ENCODE measurements at places on chromosomes 2 and 18.
A peak's percentile ranks its signal among the peaks of the same experiment; 100 is the strongest.

GRCh38 chr2:218367415-218368149 lies 10.9 kb downstream of the CATIP start:
- peak; percentile 63 for DNase-seq

DNA sequence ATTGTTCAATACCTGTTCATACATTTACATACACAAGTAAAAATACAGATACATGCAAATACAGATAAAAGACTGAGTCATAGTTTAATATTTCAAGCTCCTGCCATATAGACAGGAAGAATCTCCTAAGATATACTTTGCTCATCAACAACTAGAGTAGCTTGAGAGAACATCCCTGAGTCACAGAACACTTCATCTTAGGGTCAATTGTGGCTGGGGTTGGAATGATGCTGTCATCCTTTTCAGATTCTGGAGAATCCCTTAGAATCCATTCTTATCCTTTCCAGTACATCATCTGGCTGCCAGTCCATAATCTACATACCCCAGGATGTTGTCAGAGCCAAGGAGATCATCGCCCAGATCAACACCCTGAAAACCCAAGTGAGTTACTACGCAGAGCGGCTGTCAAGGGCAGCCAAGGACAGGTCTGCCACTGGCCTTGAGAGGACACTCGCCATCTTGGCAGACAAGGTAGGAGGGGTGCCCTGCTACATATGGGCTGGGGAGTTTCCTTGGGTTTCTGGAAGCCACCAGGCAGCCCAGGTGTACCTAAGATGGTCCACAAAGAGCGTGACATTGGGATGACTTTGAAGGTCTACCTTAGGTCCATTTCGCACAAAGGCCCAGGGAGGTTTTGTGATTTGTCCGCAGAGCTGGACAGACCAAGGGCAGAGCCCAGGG lies 55.7 kb downstream of the COA5 start:
- DNase-seq, result no peak

DNA sequence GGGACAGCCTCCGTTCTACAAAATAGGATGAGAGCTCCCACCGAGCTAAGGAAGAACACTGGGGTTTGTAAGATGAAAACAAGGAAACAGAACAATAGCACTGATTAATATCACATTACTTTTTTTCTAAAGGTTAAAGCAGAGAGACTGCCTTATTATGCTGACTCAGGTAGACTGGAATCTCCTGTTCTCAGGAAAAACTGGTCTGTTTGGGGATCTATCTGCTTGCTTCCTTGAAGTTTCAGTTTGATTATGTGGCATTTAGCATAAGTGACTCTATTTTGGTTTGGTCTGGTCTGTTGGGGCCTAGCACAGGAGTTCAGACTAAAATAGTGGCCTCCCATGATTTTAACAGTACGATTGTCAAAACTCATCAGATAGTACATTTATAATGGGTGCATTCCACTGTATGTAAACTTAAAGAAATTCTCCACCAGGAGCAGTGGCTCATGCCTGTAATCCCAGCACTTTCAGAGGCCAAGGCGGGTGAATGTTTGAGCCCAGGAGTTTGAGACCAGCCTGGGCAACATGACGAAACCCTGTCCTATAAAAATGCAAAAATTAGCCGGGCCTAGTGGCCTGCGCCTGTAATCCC lies 64.1 kb upstream of the NDUFV2 start:
- DNase-seq, result no peak

DNA sequence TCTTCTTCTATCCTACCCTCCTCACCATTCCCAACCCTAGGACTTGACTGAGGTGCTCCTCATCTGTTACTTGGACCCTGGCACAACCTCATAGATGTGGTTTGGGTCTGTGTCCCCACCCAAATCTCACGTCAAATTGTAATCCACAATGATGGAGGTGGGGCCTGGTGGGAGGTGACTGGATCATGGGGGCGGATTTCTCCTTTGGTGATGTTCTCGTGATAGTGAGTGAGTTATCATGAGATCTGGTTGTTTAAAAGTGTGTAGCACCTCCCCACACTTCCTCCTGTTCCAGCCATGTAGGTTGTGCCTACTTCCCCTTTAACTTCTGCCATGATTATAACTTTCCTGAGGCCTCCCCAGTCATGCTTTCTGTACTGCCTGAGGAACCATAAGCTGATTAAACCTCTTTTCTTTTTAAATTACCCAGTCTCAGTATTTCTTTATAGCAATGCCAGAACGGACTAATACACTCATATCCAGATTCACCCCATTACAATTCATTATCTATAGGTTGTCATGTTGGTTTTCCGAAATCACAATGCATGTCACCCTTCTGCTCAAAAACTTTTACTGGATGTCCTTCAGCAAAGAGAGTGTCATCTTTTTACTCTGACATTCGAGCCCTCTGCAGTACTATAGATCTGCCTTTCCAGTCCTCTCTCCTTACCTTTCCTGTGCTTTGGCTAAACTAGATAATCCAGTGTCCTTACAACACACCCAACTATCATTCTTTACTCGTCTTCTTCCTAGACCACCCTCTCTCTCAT lies 45.7 kb downstream of the APOB start:
- no peak for DNase-seq

DNA sequence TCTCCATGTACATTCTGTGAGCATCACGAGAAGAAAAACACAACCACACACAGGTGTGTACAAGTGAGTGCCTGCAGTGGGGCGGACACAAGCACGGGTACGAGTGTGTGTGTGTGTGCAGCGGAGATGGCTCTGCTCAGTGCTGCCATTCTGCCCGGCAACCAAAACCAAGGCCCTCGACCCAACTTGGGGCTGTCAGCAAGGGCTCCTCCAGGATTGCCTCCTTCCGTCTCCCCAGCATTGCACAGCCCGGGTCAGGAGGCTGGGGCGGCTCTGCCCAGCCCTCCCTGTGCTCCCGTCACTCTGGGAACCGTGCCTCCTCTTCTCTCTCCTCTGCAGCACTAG lies 66.5 kb downstream of the PXDN start:
- DNase-seq, result no peak

DNA sequence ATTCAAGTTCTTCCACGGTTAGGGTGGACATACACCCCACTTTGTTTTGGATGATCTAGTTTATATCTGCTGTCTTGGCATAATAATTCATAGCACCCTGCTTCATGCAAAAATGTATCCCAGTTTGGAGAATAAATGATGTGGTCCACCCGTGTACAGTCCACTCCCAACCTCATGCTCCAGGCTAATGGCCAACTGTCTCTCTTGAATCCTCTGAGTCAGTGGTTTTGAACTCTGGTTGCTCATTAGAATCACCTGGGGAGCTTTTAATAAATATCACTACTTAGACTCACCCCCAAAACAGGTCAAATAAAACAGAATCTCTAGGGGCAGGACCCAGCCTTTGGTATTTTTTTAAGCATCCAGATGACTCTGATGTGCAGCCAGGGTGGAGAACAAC lies 78.5 kb downstream of the SDC1 start:
- no peak for DNase-seq

GRCh38 chr18:61710082-61710620 lies 182.7 kb downstream of the RNF152 start:
- DNase-seq, result no peak

GRCh38 chr2:219613461-219614070 lies 13.9 kb upstream of the SLC4A3 start:
- no peak for DNase-seq

DNA sequence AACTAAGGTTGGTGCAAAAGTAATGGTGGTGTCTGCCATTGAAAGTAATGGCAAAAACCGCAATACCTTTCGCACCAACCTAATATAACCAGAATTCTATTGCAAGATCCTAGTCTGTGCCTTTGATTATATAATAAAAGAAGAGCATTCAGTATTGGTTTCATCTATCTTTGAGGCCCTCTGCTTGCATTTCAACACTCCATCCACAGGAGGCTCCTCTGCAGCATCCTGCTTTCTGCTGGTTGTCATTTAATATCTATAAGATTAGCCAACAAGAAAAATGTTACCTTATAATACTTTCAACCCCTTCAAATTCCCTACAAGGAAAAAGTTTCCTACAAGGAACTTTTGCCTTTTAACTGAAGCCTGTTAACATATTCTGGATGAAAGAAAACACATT lies 139.2 kb downstream of the CDCA7 start:
- no peak for DNase-seq

DNA sequence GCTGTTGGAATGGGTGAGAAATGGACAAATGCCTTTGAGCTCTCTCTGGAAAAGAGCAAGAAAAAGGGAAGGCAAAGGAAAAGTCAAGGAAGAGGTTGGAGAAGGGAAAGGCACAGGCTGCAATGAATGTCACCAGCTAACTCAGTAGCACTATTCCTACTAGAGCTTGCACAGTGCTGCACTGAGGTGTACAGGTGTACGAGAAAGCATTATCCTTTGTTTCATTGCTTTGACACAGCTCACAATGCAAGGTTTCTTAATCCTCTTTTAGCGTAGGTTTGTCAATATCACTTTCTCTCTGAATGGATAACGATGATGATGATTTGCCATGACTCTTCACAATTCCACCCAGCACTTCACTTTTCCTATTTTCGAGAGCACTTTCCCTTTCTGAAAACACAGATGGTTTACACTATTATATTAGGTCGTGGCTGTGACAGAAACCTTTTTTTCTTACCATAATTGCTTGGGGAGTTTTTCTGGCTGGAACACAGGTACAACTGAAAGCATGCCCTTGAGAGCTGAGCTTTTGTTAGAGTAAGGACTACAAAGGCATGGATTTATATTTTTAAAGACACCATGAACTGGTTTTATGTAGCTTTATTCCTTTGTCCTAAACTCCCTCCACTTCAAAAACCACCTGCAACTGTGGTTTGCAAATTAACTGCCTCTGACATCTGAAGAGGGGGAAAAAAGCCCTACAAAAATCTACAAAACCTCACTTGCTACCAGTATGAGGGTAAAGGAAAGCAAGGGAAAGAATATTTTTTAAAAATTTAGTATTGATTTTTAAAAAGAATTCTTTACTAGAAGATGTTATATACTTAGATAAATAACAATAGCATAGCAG lies 265.5 kb downstream of the TGIF1 start:
- DNase-seq, result no peak

DNA sequence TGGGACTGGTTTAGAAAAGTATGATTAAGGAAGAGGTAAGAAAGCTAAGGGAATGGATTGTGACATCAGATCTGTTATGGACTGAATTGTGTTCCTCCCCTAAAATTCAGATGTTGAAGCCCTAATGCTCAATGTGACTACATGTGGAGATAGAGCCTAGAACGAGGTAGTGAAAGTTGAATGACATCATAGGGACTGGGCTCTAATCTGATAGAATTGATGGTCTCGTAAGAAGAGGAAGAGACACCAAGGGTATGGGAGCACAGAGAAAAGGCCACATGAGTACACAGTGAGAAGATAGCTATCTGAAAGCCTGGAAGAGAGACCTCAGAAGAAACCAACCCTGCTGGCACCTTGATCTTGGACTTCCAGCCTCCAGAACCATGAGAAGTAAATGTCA lies 178.3 kb downstream of the TRIB2 start:
- no peak for DNase-seq

DNA sequence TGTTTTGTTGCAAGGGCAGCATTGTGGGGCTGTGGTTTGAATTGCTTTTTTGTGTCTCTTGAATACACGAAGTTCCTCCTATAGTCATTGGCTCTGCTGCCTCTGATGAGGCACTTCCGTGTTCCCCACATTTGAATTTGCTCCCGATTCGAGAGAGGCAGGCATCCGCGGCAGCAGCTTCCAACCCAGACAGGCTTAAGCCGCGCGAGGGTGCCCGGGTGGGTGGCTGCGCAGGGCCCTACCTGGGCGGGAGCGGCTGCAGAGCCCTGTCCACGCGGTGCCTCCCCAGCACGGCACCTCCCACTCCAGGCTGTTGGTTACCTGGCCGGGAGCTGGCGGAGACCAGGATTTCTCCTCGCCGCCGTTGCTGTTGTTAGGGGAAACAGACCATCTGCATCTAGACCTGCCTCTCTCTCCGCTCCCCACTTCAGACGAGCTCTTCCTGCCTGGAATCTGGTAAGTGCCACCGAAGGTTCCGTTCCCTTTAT lies 151.3 kb downstream of the NEDD4L start:
- no peak for DNase-seq

GRCh38 chr2:238404406-238405216 lies 22.1 kb upstream of the ASB1 start:
- no peak for DNase-seq

Data from stimulated activated CD8-positive, alpha-beta memory T cell treated with anti-CD3 and anti-CD28 coated beads, Interleukin-2, amount 100 ng/mL, for 48 hours (primary cell).